ENCODE measurements at places on chromosomes 2 and 18.

DNA sequence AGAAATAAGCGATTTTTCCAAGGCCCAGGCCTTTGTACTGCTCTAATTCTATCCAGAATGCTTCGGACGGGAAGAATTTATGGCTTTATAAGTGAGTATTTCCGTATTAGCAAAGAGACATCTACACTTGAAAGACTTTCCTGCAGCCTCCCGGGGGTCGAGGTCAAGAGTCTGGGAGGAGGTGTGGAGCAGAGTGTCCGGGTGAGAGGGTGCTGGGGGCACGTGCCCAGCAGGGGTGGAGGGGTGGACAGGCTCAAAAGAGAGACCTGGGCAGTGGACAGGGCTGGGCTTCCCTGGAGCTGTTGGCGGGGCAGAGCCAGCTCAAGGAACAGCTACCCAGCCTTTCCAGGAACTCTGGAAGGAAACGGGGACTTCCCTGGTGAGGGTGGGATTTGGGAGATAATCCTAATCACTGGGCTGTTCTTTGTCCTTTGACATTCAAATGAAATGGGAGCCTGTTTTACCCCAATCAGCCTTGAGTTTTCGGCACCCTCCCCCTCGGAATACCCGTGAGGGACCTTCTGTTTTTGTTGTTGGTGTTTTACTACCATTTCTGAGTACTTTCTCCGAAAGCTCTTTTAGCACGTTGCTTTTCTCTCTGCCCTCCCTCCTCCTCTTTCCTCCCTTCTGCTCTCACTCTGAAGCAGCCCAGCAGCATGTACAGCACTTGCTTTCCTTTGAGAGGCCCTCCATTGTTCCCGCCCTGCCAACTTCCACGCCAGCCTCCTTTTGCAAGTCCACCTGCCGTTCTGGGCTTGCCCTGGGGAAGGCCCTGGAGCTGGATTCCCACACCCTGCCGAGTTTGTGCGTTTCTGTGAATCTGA lies 164.7 kb downstream of the AGAP1 start:
- no peak for DNase-seq

DNA sequence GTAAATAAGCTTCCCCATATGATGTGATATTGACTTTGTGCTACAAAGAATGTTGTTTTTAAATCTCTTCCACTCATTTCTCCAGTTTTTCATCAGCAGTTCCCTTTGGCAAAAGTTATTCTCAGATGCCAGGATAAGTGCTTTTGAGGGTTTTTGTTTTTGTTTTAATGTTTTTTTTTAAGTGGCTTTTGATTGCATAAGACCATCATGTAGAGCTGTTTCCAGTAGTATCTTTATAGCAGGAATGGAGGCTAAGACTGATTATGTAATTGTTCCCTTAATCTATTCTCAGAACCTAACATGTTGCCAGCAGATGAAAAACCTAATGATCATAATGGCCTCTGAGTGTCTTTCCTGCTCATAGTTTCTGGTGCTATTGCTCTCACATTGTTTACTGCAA lies 77.9 kb downstream of the CABLES1 start:
- DNase-seq: no peak

GRCh38 chr2:141109633-141110032 lies 1021.2 kb downstream of the LRP1B start:
- no peak for DNase-seq

- DNase-seq: no peak
These were observed 7.8 kb downstream of the NOSTRIN start for GRCh38 chr2:168810235-168810634.

DNA sequence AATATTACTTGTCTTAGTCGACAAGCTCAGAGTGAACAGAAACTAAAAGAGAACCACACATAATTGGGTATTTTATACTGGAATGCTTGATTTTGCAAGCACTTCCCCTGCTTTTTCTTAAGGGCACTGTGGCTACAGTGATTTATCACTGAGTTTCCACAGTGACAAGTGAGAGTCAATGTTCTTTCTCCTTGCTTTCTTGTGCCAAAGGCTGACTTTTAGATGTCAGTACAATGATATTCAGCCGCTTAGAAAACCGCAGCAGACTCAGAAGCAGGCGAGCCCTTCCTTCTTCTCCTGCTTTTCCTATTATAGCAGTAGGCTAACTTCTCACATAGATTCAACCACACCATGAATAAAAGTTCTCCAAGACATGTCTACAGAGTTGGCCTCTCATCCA lies 1603.6 kb upstream of the NXPH2 start:
- DNase-seq: no peak
